NCI-H1417 (cell line): ENCODE measurements at places on chromosomes 5 and 9.

DNA sequence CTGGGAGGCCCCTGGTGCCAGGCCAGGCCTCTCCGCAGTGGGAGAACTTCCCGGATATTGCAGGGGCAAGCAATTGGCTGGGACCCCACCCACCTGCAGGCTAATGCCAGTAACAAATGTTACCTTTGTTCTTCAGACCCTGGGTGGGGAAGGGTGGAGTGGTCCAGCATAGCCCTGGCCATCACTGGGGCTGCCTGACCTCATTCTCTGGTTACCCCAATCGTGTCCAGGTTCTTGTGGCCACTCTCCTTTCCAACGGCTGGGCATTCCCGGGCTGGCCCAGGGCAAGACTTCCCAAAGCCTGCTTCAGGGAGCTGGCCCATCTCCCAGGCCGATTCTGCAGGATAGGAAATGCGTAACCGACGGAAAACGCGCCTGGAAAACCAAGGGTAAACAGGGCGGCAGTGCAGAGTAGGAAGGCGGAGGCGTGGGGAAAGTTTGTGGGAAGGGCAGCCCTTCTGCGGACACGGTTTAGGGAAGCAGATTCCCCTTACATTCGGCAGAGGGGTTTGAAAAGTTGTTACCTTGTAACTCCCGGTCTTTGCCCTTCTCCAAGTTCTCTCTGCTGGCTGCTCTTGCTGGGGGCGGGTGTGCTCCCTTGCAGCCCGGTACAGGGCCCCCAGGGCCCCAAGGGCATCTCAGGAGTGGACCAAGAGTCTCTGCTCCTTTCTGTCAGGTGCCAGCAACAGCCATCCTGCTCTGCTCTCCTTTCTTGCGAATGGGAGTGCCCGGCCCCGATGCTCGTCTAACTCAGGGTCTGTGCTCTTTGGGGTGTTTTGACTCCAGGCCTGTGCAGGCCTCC, 3.5 kb downstream of the NRARP start:
- DNase-seq, result no peak

GRCh38 chr9:89413963-89414638, 83.8 kb downstream of the SEMA4D start:
- no peak for DNase-seq

GRCh38 chr9:88736136-88736637, 201.2 kb downstream of the NXNL2 start:
- no peak for DNase-seq

DNA sequence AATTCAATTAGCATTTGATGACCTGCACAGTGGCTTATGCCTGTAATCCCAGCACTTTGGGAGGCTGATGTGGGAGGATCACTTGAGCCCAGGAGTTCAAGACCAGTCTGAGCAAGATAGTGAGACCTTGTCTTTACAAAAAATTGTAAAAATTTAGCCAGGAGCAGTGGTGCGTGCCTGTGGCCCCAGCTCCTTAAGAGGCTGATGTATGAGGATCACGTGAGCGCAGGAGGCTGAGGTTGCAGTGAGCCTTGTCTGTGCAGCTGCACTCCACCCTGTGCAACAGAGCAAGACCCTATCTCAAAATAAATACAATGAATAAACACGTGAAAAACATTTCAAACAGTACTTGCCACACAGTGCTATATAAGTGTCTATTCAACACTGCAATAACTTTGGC, 4.2 kb downstream of the ABCA1 start:
- no peak for DNase-seq

DNA sequence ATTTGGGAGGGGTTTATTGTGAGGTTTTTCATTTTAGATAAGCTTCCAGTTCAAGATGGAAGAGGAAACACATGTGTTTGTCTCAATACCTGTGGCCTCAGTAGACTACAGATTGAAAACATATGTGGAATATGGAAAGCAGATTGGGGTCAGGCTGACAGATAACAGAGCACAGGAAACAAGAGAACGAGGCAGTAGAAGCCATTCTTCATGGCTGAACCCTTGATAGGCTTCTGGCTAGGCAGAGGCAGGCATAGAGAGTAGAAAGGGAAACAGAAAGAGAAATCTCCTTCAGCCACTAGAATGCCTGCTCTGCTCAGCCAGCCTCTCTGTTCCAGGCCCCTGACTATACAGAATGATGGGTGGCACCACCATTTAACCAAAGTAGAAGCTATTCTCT, 152.5 kb downstream of the MUSK start:
- DNase-seq, result no peak

GRCh38 chr5:178131446-178131996, 707 bp downstream of the RMND5B start:
- DNase-seq, result no peak

DNA sequence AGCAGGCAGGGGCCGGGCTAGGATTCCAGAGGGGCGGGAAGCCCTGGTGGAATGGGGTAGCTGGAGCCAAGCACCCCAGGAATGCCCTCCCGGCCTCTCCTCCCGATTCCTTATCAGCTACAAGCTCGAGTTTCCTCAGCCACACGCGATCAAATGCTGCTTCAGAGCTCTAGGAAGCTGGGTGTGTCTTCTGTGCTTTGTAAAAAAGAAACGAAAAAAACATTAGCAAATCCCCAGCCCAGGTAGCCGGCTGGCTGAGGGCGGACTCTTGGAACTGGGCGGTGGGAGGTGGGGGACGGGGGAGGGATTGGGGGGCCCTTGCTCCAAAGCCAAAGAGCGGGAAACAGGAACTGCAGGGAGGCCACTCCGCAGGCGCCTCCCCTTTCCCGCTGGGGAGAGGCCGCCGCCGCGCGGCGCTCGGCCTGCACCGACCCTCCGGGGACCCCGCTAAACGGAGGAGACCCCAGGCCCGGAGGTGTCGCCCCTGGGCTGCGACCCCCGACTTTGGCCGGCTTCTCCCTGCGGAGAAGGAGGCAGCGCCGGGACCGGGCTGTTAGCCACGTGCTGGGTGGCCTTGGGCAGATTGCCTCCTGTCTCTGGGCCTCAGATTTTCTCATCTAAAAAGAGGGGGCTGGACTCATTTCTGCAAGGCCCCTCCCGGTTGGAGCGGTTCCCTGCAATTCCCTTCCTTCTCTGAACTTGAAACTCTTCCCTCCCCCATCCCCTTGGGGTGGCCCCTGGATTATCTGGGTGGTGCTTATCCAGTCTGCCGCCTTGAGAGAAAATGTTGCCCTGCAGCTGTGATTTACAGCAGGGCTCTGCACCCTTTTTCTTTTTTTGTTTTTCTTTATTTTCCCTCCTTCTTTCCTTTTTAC, 40.9 kb upstream of the FABP6 start:
- DNase-seq, result peak; percentile 8

- no peak for DNase-seq
Observed at GRCh38 chr9:97388721-97389238, 23.1 kb upstream of the TDRD7 start.

- DNase-seq, result no peak
Observed at GRCh38 chr9:93677641-93678136, 101.3 kb downstream of the PHF2 start.

GRCh38 chr5:15004506-15004905, 132.9 kb upstream of the ANKH start:
- DNase-seq, result peak; percentile 39

DNA sequence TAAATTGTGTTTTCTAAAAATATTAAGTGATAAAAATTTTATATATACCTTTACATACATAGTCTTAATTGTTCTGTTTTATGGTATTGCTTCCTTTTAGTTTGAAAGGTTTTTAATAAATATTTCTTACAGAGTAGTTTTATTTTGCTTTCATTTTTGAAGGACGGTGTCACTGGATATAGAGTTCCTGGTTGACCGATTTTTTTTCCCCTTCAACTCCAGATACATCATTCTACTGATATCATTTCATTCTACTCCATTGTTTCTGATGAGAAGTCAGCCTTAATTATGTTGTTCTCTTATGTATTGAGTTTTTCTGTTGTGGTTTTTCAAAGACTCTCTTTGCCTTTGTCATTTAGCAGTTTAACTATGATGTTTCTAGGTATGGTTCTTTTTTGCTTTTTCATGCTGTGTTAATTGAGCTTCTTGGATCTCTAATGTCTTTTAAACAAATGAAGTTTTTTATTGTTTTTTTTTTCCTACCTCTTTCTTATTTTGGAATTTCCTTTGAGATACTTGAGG, 30.4 kb downstream of the MTREX start:
- DNase-seq, result no peak

GRCh38 chr9:35962126-35962906, 4.4 kb upstream of the OR2S2 start:
- no peak for DNase-seq

DNA sequence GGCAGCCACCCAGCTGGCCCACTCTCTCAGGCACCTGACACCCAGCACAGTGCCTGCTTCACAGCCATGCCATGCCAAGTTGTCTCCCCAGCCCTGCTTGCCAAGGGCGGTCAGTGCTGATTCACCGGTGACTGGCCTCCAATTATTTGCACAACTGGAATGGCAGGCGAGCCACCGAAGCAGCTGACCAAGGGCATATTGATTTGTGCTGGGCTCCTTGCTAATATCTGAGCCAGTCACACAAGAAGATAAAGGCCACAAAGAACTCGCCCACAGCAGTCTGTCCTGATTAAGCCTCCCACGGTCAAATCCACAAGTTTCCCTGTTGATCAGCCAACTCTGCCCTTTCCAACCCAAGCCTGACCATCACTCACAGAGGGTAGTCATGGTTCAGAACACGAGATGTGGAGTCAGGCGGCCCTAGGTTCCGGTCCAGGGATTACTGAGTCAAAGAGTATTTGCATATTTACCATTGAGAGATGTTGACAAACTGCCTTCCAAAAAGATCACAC, 6.4 kb upstream of the EEIG1 start:
- no peak for DNase-seq

- DNase-seq, result no peak
Observed at GRCh38 chr5:761059-761771, 23.3 kb downstream of the ZDHHC11B start.

GRCh38 chr5:35454011-35454525, 163.6 kb upstream of the SPEF2 start:
- no peak for DNase-seq

GRCh38 chr9:108994695-108995094, 18.6 kb downstream of the CTNNAL1 start:
- DNase-seq, result no peak

- DNase-seq, result peak; percentile 68
Observed at GRCh38 chr9:99140685-99141314, 35.9 kb downstream of the TGFBR1 start.

DNA sequence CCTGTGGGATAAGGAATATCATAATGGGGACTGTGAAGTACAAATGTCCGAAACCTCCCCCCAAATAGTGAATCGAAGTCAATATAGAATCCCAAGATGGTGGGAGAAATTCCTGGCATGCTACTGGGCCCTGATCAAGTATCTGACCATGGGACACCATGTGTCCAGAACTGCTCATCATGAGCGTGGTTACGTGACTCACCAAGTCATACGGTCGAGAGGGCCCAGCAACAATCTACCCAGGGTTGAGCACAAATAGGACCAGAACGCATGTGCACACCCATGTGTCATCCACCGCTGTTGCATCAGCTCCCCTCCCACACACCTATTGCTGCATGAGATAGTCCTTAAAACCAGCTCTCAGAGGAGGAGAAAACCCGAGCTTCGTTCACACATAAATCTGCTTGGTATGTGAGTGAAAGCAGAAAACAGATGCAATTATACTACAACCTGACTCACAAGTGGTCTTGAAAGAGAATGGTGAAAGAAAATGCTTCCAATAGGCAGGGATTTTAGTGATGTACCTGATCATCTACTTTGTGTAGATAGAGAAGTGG, 353.2 kb downstream of the CWC27 start:
- no peak for DNase-seq

DNA sequence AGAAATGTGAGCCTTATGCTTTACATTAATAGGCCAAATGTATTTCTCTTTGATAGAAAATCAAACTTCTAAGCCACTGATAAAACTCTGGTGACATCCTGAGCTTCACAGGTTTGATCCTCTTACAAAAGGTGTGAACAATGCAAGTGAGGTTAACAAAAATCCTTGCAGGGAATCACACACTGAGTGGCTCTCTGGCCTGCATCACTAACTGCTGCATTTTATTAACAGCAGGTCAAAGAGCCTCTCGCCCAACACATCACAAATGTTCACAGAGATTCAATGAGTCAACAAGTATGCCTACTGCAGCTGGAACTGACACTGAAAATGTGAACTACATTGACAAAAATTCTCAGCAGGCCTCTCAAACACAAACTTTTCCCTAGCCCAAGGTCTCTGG, 122.3 kb downstream of the SEMA5A start:
- no peak for DNase-seq

- no peak for DNase-seq
Observed at GRCh38 chr5:1201327-1202025, at the start of gene SLC6A19. Gene SLC6A19 (plus strand): TSS chr5:1201595. CDS start chr5:1201651, 56 bp downstream.

- no peak for DNase-seq
Observed at GRCh38 chr9:136977649-136978072, 357 bp downstream of the PTGDS start.

DNA sequence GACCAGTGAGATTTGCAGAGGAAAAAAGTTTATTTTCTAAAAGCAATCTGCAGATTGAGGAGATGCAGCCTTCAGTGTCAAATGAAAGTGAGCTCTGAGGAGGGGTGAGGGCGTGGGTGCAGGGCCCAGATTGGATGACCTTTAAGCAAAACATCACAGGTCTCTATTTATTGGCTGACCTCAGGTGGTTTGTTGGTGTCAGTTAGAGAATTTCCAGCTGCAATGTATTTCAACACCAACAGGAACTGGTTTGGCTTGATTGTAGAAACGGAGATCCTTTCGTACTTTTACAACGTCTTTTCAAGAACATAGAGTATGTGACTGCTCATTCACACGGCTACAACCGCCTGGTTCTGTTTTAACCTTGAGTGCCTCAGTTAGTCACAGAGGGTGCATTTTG, 1069.1 kb downstream of the EFNA5 start:
- DNase-seq, result no peak

DNA sequence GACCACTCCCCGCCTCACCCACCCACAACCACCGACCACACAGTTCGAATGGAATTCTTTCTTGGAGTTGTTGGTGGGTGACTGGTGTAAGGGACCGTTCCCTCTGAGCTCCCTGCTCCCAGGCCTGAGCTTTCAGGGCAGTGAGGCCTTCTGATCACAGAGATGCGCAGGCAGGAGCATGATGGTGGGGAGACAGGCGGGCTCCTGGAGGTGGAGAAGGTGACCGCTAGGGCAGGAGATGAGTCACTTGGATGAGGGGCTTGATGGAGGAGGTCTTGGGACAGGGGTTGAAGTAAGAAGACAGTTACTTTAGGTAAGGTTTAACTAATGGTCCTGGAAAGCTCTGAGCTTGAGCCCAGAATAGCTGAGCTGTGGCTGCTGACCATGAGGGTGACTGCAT, 88.5 kb downstream of the HSPA4 start:
- DNase-seq, result no peak

- DNase-seq, result no peak
Observed at GRCh38 chr5:66742896-66743247, 146.7 kb downstream of the MAST4 start.

- no peak for DNase-seq
Observed at GRCh38 chr9:104618104-104618503, at the start of gene OR13C9. Gene OR13C9 (minus strand): TSS chr9:104618204. CDS start chr9:104618204, 0 bp downstream.

GRCh38 chr9:92385001-92385400, 19.4 kb downstream of the OGN start:
- DNase-seq, result no peak

DNA sequence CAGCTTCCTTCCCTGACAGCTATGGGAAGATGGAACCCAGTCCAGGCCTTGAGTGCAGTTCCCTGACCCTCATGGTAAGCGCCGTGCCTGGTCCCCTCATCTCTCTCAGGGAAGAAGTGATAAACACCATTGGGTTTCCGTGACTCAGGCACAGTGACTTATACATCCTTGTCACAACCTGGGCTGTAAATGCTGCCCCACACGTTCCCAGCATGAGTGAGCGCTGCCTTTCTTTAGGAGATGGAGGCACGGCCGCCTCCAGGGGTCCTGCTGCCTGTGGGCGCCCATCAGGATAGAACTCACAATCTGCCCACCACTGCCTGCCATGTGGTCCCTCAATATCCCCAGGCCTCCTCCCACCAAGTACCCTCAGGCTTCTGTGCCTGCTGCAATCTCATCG, 8.3 kb upstream of the NKD2 start:
- no peak for DNase-seq
